Activated CD4-positive, alpha-beta T cell treated with anti-CD3 and anti-CD28 coated beads, Interleukin-2, amount 10 ng/mL, durations not matched to agents 24 days and 14 days (primary cell): ENCODE measurements at places on chromosomes 3 and 15. TPM values are rescaled to one million over a fixed set of nuclear protein-coding genes. Genes with fewer than 3 reads are reported as not detected.

Gene NRROS
- total RNA-seq: 38.2 and 39.0 TPM in 2 replicates

Gene EFHB
- 0.44 and 0.85 TPM in 2 replicates for total RNA-seq

Gene ALPK3
- 0.09 and 0.21 TPM in 2 replicates for total RNA-seq

Gene C3orf85
- not detected in 2 replicates for total RNA-seq

Gene SERPINI1
- 0.49 and 0.57 TPM in 2 replicates for total RNA-seq

Gene GOLGA6L10
- total RNA-seq: 0.76 and 0.96 TPM in 2 replicates

Gene FOXB1
- total RNA-seq: 0.54 and 0.68 TPM in 2 replicates

Gene TICRR
- 18.8 and 21.0 TPM in 2 replicates for total RNA-seq

- no peaks in the 10 kb centered on the region for H3K4me1 ChIP-seq
- H3K4me3 ChIP-seq: no peak overlapping the region
- H3K27me3 ChIP-seq: no peaks in the 10 kb centered on the region
- no peak for DNase-seq
- no peaks in the 10 kb centered on the region for H3K36me3 ChIP-seq
Observed at GRCh38 chr15:27958911-27959578, 140.1 kb downstream of the OCA2 start.

DNA sequence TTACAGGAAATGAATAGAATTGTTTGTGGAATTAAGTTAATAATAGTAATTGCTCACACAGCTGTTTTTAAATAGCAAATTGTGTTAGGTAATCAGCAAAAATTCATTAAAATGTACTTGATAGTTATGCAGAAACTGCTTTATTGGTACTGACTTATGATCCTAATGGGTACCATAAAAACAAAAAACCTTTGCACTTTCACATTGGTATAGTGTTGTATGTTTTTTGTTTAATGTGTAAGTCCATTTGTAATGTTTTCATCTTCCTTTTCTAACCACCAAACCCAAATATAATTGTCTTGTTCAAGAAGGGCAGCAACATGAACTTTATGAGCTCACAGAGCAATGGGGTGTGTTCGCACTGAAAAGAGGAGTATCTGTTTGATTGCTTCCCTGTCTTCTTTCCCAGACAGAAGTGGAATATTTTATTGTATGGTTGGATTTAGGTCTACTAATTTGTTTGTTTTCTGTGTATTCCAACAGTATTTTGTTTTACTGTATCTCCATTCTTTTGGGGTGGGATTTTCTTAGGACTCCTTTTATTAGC, 135.8 kb downstream of the TCF12 start:
- no peak for DNase-seq
- no peaks in the 10 kb centered on the region for H3K36me3 ChIP-seq
- H3K27ac ChIP-seq: no peak overlapping the region

GRCh38 chr15:99344639-99345038, 93.4 kb downstream of the LRRC28 start:
- H3K27me3 ChIP-seq: no peaks in the 10 kb centered on the region
- peaks cover 6% of the 10 kb centered on the region for H3K4me1 ChIP-seq
- no peak overlapping the region for H3K4me3 ChIP-seq
- peak; percentile 23 for DNase-seq
- H3K36me3 ChIP-seq: peaks cover 3% of the 10 kb centered on the region
- H3K27ac ChIP-seq: no peak overlapping the region

DNA sequence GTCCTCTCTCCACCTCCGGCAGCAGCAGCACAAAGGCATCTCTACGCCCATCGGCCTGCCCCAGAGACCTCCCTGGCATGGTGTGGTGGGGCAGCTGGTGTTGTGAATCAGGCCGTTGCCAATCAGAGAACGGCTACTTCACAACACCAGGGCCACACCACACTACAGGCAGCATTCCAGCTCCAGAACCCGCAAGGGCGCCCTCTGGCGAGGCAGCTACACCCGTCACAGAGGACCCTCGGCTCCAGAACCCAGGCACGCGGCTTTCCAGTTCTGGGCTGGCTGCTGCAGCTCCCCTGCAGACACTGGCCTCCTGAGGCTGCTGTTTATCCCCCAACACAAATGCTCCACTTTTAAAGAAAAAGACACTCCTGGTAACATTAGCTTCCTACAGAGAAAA, 127.5 kb upstream of the TOPAZ1 start:
- H3K27me3 ChIP-seq: peaks cover 14% of the 10 kb centered on the region
- no peak overlapping the region for H3K27ac ChIP-seq
- no peaks in the 10 kb centered on the region for H3K36me3 ChIP-seq
- peak; percentile 62 for DNase-seq

DNA sequence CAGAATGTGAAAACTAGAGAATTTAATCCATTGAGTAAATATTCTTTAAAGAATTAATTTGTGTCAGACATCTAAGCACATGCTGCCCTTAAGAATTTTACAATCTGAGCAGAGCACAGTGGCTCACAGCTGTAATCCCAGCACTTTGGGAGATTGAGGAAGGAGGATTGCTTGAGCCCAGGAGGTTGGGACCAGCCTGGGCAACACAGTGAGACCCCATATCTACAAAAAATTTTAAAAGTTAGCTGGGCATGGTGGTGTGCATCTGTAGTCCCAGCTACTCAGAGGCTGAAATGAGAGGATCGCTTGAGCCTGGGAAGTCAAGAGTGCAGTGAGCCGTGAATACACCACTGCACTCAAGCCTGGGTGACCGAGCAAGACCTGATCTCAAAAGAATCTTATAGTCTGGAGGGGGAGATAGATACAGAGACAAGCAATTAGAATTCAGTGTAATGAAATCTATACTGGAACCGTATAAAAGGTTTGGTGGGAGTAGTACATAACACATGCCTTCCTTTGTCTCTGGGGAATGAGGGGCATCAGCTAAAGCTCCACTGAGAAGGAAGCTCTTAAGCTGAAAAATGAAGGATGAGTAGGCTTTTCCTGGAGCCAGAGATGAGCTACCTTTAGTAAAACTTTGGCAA, 21.2 kb downstream of the ATP11B start:
- peaks cover 17% of the 10 kb centered on the region for H3K4me1 ChIP-seq
- H3K27ac ChIP-seq: no peak overlapping the region
- no peak for DNase-seq
- H3K36me3 ChIP-seq: peaks cover 9% of the 10 kb centered on the region

- no peaks in the 10 kb centered on the region for H3K36me3 ChIP-seq
- H3K4me1 ChIP-seq: no peaks in the 10 kb centered on the region
- no peak for DNase-seq
- no peak overlapping the region for H3K4me3 ChIP-seq
- no peak overlapping the region for H3K27ac ChIP-seq
- H3K27me3 ChIP-seq: no peaks in the 10 kb centered on the region
Observed at GRCh38 chr3:104437891-104438290, 928.8 kb upstream of the ALCAM start.

- H3K4me3 ChIP-seq: no peak overlapping the region
- H3K4me1 ChIP-seq: peaks cover 12% of the 10 kb centered on the region
- no peak overlapping the region for H3K27ac ChIP-seq
- H3K27me3 ChIP-seq: peaks cover 27% of the 10 kb centered on the region
Observed at GRCh38 chr15:58182460-58183163, 44.4 kb downstream of the AQP9 start.

GRCh38 chr3:126926684-126927400, 56.1 kb upstream of the PLXNA1 start:
- H3K27ac ChIP-seq: no peak overlapping the region
- no peaks in the 10 kb centered on the region for H3K27me3 ChIP-seq
- H3K36me3 ChIP-seq: no peaks in the 10 kb centered on the region
- H3K4me1 ChIP-seq: peaks cover 12% of the 10 kb centered on the region
- DNase-seq: no peak
- no peak overlapping the region for H3K4me3 ChIP-seq

DNA sequence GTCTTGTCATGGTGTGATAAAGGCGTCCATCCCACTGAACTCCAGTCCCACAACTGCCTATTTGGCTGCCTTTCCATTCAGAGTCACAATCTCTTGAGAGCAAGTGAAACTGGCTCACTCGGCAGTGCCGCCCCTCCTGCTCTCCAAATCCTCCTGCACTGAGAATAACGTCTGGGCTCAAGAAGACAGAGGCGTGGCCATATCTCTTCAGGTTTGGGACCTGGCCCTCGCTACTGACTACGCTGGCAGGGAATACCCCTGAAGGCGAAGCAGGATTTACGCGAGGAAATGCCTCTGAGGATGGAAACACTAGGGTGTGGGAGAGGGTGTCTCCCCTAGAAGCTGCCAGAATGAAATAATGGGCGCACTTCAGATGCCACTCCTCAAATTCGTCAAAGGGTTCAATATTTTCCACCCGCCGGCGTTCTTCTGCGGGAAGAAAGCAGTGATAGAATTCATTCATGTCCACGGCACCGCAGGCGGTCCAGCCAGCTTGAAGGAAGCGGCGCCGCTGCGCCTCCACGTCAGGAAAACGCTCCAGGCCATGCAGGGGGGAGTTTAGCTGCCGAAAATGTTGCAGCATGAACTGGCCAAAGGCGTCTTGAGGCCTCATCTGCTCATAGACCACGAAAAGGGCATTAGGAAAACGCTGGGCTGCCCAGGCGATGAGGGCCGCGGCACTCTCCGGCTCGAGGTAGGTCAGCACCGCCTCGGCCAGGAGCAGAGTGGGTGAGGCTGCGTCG, 985 bp downstream of the LCMT2 start:
- DNase-seq: peak; percentile 66
- peak overlapping the region; percentile 99 for H3K27ac ChIP-seq
- no peaks in the 10 kb centered on the region for H3K27me3 ChIP-seq
- peak overlapping the region; percentile 96 for H3K4me3 ChIP-seq

DNA sequence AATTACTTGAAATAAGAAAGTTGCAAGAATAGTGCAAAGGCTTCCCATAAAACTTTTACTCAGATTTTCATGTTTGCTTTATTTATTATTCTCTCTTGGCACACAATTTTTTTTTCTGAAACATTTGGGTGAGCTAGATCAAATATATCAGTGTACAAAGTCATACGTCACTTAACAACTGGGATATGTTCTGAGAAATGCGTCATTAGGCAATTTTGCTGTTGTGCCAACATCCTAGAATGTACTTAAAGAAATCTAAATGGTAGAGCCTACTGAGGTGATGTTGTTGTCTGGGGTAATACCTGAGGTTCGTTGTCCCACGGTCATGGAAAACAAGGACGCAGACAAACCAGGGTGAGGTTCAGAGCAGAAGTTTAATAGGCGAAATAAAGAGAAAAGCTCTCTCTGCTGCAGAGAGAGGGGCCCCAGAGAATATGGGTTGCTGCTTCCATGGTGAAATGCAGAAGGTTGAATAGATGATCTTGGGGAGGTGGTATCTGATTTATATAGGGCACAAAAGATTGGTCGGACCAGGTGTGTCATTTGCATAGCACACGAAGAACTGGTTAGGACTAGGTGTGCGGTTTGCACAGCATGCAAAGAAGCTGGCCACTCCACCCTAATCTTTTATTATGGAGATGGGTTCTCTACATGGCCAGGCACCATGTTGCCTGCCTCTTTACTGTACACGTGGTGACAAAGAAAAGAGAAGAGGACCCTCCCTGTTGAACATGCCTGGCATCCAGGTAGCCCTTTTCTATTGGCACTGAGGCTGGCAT, 8.8 kb upstream of the GRAMD1C start:
- peaks cover 5% of the 10 kb centered on the region for H3K4me1 ChIP-seq
- H3K4me3 ChIP-seq: no peak overlapping the region
- peaks cover 3% of the 10 kb centered on the region for H3K36me3 ChIP-seq
- H3K27me3 ChIP-seq: no peaks in the 10 kb centered on the region

GRCh38 chr3:142595581-142595950, 627 bp upstream of the PLS1 start:
- DNase-seq: no peak
- no peaks in the 10 kb centered on the region for H3K27me3 ChIP-seq
- peaks cover 3% of the 10 kb centered on the region for H3K36me3 ChIP-seq
- no peak overlapping the region for H3K27ac ChIP-seq

GRCh38 chr15:89398896-89399237, 64.2 kb upstream of the POLG start:
- peaks cover 14% of the 10 kb centered on the region for H3K4me1 ChIP-seq
- H3K27ac ChIP-seq: no peak overlapping the region
- DNase-seq: no peak
- H3K36me3 ChIP-seq: no peaks in the 10 kb centered on the region

DNA sequence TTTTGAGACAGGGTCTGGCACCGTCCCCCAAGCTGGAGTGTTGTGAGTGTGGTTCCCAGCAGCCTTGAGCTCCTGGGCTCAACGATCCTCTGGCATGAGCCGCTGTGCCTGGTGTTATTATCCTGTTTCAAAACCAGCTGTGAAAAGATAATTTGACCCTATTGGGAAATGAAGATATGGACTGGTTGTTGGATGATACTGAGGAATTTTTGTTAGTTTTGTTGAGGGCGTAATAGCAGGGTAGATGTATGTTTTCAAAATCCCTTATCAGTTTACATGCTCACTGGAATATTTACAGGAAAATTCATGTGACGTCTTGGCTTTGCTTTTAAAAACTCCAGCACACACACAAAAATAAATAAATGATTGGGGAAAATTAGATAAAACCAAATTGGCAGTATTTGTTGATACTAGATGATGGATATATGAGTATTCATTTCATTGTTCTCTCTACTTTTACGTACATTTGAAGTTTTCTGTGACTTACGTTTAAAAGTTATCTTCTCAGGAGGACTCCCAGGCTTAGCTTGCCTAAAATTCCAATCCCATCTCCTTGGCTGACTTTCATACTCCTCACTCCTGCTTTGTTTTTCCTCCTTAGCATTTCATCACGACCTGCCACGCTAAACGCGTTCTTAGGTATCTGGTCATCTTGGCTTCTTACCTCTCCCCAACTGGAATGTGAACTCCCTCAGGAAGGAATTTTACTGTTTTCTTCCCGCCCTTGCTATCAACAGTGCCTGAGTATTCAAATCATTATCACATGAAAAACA, 56.8 kb upstream of the TFRC start:
- H3K36me3 ChIP-seq: no peaks in the 10 kb centered on the region
- no peak overlapping the region for H3K27ac ChIP-seq
- H3K4me1 ChIP-seq: peaks cover 19% of the 10 kb centered on the region

DNA sequence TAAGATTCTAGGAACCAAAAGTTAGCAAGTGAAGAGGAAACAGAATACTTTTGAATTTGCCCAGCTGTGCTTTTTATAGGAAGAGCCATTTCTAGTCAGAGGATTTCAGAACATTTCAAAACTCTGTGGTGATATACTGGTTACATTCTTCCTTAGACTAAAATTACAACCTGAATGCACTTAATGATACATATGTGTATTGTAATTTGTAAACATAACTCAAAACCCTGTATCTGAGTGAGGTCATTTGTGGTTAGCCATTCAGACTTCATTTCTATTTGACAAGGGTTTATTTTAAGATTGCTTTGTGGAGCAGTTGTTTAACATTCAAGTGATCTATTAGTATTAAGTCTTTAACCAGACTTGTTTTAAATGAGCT, 59.4 kb upstream of the TRIM71 start:
- H3K36me3 ChIP-seq: peaks cover 27% of the 10 kb centered on the region
- no peak overlapping the region for H3K4me3 ChIP-seq
- no peak for DNase-seq
- no peaks in the 10 kb centered on the region for H3K27me3 ChIP-seq
- H3K4me1 ChIP-seq: peaks cover 17% of the 10 kb centered on the region

DNA sequence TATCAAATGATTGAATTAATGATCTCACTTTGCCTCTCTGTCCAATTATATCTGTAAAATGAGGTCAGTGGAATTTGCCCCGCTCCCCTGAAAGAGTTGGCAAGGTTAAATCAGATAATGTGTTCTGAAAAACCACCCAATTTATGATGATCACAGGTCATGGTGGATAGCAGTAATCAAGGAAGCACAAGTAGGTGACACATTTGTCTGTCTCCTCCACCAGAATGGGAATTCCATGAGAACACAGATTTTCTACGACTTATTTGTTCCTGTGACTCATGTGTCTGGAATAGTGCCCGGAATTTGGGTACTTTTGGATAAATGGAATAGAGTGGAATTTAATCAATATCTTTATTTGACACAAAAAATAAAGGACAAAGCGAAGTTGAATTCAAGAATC, 220.9 kb upstream of the SUCLG2 start:
- H3K27ac ChIP-seq: no peak overlapping the region
- H3K36me3 ChIP-seq: no peaks in the 10 kb centered on the region
- no peak for DNase-seq

- H3K27me3 ChIP-seq: no peaks in the 10 kb centered on the region
- no peaks in the 10 kb centered on the region for H3K36me3 ChIP-seq
- no peak overlapping the region for H3K4me3 ChIP-seq
- H3K27ac ChIP-seq: no peak overlapping the region
Observed at GRCh38 chr15:98121536-98121935, 161.0 kb downstream of the ARRDC4 start.
